ENCODE measurements at places on chromosomes 3 and 15.

GRCh38 chr3:157160658-157161424, 894 bp upstream of the CCNL1 start:
- DNase-seq, result peak; percentile 15

DNA sequence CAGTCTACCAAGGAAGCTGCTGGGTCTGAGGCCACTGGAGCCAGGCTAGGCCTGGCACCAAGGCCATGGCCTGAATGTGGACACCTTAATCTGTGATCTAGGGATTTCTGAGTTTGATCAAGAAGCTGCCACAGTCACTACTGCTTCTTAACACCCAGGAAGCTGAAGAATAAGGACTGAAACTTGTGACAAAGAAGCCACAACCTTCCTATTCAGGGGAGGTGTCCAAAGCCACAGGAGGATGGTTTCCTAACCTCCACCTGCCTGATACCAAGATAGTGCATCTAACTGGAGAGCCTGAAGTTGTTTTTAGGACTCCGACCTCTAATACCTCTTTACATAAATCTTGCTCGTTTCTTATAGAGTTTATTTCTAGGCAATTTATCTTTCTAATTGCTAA, 5.5 kb upstream of the ANO10 start:
- no peak for DNase-seq

GRCh38 chr15:74250266-74250665, 14.1 kb downstream of the CCDC33 start:
- DNase-seq, result no peak

DNA sequence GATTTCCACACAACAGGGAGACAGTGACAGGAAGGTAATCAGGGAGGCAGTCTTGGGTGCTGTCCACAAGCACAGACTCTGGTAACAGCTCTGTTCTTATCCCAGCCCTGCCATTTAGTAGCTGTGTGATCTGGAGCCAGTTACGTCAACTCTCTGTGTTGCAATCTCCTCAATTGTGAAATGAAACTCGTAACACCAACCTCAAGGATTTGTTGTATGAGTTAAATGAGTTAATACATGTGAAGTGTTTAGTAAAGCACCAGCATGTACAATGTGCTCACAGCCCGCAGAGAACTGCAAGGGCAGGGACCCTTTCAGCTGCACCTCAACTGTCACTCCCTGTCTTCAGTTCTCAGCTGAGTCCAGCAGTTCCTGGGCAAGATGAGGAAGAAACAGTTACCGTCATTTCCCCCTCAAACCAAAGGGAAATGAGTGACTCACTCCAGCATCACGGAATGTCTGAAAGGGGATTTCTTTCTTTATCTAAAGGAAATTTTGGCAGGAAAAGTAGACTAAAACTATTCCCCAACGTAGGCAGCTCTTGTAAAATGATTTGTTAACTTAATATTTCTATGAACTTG, 39.9 kb upstream of the MB21D2 start:
- no peak for DNase-seq

GRCh38 chr3:135762188-135762856, 203.2 kb upstream of the PPP2R3A start:
- DNase-seq, result no peak

DNA sequence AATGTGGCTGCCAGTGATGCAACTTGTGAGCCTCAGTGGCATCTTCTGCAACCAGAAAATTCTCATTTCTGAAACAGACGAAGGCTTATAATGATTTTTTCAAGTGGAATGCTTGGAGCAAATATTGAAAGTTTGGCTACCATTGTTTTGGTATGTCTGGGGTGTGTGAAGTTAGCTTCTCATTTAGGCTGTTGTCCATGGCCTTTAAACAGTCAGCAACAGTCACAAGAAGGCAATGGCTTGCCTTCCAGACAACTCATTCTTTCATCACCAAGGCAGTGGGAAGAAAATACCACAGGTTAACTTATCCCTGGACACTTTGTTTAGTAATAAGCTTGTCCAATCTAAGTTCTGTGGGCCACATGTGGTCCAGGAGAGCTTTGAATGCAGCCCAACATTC, 4.7 kb upstream of the BNC1 start:
- no peak for DNase-seq

- no peak for DNase-seq
These were observed 13.7 kb downstream of the CCR8 start for GRCh38 chr3:39343076-39343717.

DNA sequence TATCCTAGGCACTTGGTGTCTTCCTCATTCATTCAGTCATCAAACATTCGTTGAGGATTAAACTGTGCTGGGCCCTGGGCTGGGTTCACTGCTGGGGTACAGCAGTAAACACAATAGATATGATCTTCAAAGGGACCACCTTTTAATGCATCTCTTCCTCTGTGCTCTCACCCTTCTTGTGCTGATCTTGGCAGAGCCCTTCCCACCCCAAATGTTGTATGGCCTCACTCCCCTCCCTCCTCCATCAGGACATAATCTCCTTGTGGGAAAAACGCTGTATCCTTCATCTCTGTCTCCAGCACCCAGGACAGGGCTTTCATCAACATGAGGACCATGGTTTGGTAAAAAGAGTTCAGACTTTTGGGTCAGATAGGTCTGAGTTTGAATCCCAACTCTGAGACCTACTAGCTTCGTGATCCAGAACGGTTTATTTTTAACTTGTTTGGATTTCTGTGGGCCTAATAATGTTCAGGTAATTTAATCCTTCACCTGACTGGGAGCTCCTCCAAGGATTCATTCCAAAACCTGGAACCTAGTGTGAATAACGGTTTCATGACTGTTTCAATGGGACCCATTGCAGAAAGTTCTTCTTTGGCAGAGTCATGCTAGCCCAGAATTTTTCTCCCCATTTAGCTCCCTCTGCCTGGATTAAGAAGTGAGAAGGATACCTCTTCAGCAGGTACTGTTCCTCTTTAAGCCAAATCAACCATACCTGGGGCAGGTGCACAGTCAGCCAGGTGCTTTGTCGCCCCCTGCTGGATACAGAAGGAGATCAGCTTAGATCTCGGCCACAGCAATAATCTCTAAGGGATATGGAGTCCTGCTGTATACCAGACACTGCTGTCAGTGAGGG, 5.2 kb upstream of the WNT7A start:
- peak; percentile 47 for DNase-seq

DNA sequence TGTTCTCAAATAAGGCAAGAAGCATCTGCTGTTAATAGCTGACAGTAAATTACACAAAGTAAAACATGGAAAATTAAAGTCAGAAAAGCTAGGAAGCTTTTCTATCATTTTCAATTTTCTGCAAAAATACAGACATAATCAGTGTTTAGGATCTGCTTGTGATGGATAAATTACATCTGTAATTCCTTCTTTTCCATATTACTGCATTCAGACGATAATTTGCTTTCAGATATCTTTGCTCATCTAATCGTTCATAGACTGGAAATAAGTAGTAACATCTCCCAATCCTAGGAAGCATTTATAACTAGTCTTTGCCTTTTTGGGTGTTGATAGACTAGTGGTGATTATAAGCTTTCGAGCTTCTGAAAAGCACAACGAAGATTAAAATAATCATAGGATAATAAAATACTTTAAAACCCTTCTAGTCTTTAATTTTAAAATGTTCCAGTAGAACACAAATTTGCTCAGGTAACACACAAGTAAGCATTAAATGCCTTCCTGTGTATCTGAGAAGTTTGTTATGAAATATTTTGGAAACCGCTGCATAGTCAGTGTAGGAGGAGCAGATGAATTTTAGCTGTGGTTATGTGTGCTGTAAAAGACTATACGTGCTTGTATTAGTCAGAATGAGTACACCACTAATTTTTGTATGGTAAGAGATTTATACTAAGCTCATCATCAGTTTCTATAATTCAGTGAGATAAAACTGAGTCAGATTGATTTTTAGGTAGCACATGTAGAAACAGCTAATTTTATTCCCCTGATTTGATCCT, 41.0 kb downstream of the MBNL1 start:
- no peak for DNase-seq

- no peak for DNase-seq
These were observed 58.5 kb upstream of the LARS2 start for GRCh38 chr3:45329761-45330305.

DNA sequence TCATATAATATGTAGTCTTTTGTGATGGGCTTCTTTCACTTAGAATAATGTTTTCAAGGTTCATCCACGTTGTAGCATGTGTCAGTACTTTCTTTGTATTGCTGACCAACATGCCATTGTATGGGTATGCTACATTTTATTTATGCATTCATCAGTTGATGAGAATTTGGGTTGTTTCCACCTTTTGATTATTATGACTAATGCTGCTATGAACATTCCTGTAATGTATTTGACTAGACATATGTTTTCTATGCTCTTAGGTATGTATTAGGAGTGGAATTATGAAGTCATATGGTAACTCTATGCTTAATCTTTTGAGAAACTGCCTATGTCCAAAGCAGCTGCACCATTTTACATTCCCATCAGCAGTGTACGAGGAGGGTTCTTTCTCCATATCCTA, 3.2 kb upstream of the PODXL2 start:
- no peak for DNase-seq

GRCh38 chr3:34360713-34361112, 562.3 kb downstream of the PDCD6IP start:
- DNase-seq, result no peak

GRCh38 chr15:81911022-81911971, 134.5 kb downstream of the MEX3B start:
- no peak for DNase-seq

- DNase-seq, result no peak
These were observed 112.3 kb downstream of the GALK2 start for GRCh38 chr15:49282366-49282765.

DNA sequence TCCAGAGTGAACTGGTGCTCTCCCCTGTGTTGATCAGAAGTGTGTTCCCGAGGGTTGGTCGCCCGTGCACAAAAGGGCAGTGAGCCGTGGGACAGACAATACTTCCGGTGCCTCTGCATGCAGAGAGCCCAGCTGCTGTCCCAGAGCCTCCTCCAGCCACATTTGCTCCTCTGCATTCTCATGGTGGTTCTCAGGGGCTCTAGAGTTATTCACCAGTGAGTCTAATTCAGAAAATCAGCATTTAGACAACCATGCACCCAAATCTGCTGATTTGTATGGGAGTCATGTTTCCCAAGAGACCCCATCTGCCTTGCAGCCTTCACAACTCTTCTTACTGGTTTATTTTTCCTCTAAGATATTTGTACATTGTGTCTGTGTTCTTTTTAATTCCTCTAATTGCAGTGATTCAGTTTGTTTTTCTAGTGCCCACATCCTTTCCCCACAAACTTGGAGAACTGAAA, 107.0 kb upstream of the SPRED1 start:
- no peak for DNase-seq

DNA sequence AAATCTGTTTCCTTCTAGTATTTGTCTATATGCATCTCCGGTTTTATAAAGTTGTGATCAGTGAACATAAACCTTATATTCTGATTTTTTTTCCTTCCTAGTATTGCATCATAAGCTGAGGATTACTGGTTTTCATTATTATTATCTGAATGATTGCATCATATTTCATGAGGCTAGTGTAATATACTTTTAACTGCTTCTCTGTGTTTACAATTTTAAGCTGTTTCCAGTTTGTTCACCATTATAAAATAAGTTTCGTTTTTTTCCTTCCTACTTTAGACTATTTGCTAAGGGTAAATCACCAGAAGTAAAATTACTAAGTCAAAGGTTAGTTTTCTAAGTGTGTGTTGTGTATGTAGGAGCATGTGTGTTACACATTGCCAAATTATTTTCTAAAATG, 20.2 kb downstream of the SEMA6D start:
- DNase-seq, result no peak

GRCh38 chr15:88681610-88682221, 42.9 kb downstream of the ISG20 start:
- DNase-seq, result no peak

DNA sequence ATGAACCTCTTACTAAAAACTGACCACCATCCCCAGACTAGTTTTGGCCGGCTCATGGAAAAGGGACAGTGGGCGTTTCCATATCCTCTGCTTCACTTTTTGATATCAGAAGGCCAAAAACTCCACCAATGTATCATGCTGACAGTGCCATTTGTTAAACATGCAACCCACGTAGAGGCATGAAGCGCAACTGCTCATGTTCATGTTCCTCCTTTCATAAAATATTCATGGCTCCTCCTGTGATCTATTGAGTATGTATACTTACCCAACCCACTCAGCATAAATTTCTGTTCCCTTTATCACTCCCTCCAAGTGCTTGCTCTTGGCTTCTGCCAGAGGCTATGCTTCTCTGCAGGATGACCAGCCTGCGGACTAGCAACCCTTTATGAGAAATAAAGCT, 58.7 kb upstream of the TGFBR2 start:
- DNase-seq, result no peak

GRCh38 chr3:152760024-152760563, 74.8 kb upstream of the P2RY1 start:
- DNase-seq, result no peak

- DNase-seq, result no peak
These were observed 1.4 kb downstream of the CSK start for GRCh38 chr15:74783072-74783807.

DNA sequence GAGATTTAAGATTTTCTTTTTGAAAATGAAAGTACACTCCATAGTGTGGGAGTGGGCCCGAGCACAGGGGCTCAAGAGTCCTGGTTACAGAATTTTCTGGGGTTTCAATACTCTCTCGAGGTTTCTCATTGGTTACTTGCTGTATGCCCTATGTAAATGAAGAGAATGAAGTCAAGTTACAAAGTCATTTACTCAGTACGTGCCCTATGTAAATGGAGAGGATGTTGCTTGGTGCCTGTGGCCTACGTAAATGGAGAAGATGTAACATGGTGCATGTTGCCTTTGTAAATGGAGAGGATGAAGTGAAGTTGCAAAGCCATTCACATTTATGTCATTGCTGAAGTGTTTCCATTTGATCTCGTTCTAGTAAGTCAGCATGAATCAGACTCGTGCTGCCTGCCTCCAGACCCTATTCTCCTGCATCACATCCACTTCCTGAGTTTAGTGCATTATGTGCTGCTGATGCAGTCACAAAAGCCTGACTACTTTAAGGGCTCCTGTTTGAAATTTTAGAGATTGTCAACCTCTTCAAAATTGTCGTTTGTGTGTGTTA, 302.0 kb downstream of the ZBBX start:
- no peak for DNase-seq

DNA sequence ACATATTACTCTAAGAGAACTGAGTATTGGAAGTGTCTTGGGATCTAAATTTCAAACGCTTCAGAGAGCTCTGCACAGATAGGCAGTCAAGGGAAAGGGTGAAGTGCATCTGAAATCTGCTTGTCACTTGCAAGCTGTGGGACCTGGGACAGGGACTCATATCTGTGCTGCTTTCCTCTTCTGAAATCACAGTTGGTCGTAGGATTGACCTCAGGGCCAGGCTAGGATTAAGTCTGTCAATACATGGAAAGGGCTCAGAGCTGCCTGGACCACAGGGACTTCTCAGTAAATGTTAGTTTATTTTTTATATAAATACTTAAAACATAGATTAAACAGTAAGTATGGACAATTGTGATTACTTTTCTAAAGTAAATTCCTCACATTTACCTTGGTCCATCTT, 74.7 kb upstream of the CMTM7 start:
- DNase-seq, result no peak

Data from GM12891 (cell line).